ENCODE measurements at places on chromosomes 3 and 15. TPM values are rescaled to one million over a fixed set of nuclear protein-coding genes. Genes with fewer than 3 reads are reported as not detected.
A peak's percentile ranks its signal among the peaks of the same experiment; 100 is the strongest.

The SLC7A14 gene
- total RNA-seq: not detected

DNA sequence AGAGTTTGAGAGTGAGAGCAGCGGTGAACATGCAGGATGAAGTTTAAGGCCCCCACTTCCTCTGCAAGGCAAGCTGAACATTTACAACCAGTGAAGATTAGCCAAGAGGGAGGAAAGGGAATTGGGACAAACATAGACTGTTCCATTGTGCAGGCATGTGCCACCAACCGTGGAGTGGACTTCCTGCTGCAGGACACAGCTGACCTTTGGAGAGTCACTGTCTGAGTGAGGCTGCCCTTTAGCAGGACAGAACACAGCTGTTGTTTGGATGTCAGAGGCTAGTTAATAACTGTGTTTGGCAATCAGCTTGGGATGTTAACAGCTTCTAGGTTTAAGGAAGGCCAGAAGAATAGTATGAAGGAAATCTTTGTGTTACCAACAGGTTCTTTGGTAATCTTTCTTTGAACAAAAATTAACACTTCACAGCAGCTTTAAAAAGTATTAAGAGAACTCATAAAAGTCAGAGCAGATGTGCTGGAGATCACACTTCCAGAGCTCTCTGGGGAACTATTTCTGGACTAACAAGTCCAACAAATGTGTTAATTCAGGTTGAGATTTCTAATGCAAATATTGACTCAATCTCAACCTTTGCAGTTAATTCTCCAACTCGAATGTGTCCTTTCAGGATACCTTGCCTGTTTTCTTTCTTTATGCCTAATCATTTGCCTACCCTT, 31.4 kb downstream of the CTDSPL start:
- no peaks in the 10 kb centered on the region for H3K36me3 ChIP-seq
- DNase-seq: peak; percentile 58
- no peaks in the 10 kb centered on the region for H3K27me3 ChIP-seq

The SLC22A14 gene
- not detected for total RNA-seq

- peak; percentile 45 for DNase-seq
- peaks cover 10% of the 10 kb centered on the region for H3K27me3 ChIP-seq
- peak overlapping the region; percentile 34 for H3K4me3 ChIP-seq
- no peaks in the 10 kb centered on the region for H3K36me3 ChIP-seq
Measured at GRCh38 chr3:112638327-112639020, 2.5 kb downstream of the CCDC80 start.

DNA sequence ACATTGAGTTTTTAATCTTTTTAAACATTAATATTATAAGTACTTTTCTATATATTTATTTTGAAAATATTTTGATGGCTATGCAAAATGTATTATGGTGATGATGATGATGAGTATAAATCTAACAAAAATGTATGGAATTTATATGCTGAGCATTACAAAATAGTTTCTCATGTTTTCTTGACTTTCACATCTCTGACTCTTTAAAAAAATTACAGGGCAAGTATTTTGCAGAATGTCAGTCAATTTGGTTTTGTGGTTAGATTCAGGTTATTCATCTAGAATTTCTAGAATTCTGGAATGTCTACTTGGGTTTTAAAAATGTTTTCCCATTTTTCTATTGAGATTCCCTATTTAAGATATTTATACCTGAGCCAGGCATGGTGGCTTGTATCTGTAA, 41.7 kb upstream of the ANP32A start:
- H3K36me3 ChIP-seq: no peaks in the 10 kb centered on the region
- H3K27me3 ChIP-seq: no peaks in the 10 kb centered on the region
- no peak overlapping the region for H3K27ac ChIP-seq
- no peaks in the 10 kb centered on the region for H3K4me1 ChIP-seq
- no peak for DNase-seq

The COX17 gene
- 175 TPM for total RNA-seq

The CCDC33 gene
- not detected for total RNA-seq

- peak overlapping the region; percentile 45 for H3K27ac ChIP-seq
- peaks cover 9% of the 10 kb centered on the region for H3K4me1 ChIP-seq
- no peaks in the 10 kb centered on the region for H3K36me3 ChIP-seq
- no peak for DNase-seq
Measured at GRCh38 chr3:195596765-195597171, 13.0 kb upstream of the APOD start.

DNA sequence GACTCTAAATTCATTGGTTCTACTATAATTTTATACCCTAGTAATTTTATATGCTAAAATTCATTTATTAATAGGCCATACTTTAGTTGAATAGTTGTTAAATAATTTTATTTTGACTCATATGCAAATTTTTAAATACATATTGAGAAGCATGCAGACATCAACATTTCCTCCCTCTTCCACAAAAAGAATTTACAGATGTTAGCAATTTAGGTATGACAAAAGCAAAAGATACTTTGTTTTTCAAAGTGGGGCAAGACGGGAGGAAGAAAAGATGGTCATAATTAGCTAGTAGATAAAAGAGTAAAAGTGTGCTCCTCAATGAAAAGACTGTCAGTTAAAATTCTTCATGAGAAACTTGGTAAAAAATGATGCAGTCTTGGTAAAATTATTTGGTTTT, 148.9 kb upstream of the TSPAN3 start:
- no peaks in the 10 kb centered on the region for H3K27me3 ChIP-seq
- H3K27ac ChIP-seq: no peak overlapping the region
- peaks cover 32% of the 10 kb centered on the region for H3K4me1 ChIP-seq
- no peaks in the 10 kb centered on the region for H3K36me3 ChIP-seq
- H3K4me3 ChIP-seq: no peak overlapping the region

- H3K27ac ChIP-seq: no peak overlapping the region
- H3K4me3 ChIP-seq: no peak overlapping the region
- no peaks in the 10 kb centered on the region for H3K36me3 ChIP-seq
- H3K4me1 ChIP-seq: no peaks in the 10 kb centered on the region
- H3K27me3 ChIP-seq: no peaks in the 10 kb centered on the region
- DNase-seq: no peak
Measured at GRCh38 chr3:194150252-194150934, 14.4 kb downstream of the HES1 start.

- no peaks in the 10 kb centered on the region for H3K36me3 ChIP-seq
Measured at GRCh38 chr3:3196148-3196861, 16.8 kb upstream of the CRBN start.

- H3K4me3 ChIP-seq: no peak overlapping the region
- H3K36me3 ChIP-seq: no peaks in the 10 kb centered on the region
- no peaks in the 10 kb centered on the region for H3K27me3 ChIP-seq
- DNase-seq: no peak
- H3K27ac ChIP-seq: peak overlapping the region; percentile 82
- H3K4me1 ChIP-seq: peaks cover 100% of the 10 kb centered on the region
Measured at GRCh38 chr3:50165910-50166538, 10.9 kb downstream of the SEMA3F start.

DNA sequence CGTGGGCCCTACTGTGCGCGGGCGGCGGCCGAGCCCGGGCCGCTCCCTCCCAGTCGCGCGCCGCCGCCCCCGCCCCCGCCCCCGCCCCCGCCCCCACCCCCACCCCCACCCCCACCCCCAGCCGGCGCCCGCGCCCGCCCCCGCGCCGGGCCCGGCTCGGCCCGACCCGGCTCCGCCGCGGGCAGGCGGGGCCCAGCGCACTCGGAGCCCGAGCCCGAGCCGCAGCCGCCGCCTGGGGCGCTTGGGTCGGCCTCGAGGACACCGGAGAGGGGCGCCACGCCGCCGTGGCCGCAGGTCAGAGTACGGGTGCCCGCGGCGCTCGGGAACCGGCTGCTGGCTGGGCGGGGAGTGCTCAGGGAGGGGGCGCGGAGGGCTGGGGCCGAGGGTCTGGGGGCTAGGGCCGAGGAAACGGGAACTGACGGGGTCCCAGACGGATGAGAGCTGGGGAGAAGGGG, 1.1 kb upstream of the PPARG start:
- H3K4me3 ChIP-seq: peak overlapping the region; percentile 95
- DNase-seq: peak; percentile 47
- H3K4me1 ChIP-seq: no peaks in the 10 kb centered on the region
- H3K27me3 ChIP-seq: no peaks in the 10 kb centered on the region
- peak overlapping the region; percentile 86 for H3K27ac ChIP-seq

The PLEKHO2 gene
- total RNA-seq: 8.6 TPM

DNA sequence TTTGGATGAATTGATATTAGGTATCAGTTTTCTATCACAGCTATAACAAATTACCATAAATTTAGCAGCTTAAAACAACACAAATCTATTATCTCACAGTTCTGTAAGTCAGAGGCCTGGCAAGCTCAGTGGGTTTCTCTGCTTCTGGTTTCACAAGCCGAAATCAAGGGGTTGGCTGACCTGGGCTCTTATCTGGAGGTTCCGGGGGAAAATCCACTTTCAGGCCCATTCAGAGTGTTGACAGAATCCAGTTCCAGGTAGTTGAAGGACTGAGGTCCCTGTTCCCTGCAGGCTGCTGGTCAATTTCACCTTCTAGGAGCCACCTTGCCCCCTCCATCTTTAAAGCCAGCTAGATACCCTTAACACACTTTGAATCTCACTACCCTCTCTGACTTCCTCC, 11.1 kb upstream of the HHATL start:
- H3K27me3 ChIP-seq: no peaks in the 10 kb centered on the region
- DNase-seq: no peak
- H3K4me3 ChIP-seq: no peak overlapping the region
- H3K27ac ChIP-seq: no peak overlapping the region
- H3K4me1 ChIP-seq: no peaks in the 10 kb centered on the region

The C3orf85 gene
- total RNA-seq: not detected

The CHRNA7 gene
- total RNA-seq: 1.8 TPM

The TPRG1 gene
- 1.1 TPM for total RNA-seq

- H3K27ac ChIP-seq: no peak overlapping the region
- no peaks in the 10 kb centered on the region for H3K4me1 ChIP-seq
- no peak for DNase-seq
- H3K4me3 ChIP-seq: no peak overlapping the region
- H3K36me3 ChIP-seq: no peaks in the 10 kb centered on the region
Measured at GRCh38 chr3:22606938-22607337, 596.2 kb upstream of the UBE2E2 start.

The IL12A gene
- 1.5 TPM for total RNA-seq

DNA sequence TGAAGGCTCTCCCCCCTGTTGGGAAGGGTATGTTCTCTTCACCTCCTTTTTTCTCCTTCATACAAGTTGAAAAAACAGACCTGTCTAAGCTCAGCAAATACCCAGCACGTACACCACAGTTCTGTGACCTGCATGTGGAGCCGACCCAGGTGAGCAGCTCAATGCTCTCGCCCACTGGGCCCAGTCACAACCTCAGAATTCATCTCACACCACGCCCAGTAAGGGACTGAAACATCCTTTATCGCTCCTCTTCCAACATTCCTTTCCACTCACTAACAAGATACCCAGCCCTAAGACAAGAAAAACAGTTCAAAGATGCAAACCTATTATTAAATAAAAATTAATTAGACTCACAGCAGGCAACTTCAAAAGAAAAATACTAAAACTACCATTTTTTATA, 68.9 kb downstream of the FOXP1 start:
- no peaks in the 10 kb centered on the region for H3K27me3 ChIP-seq
- H3K36me3 ChIP-seq: no peaks in the 10 kb centered on the region
- no peak for DNase-seq
- H3K4me3 ChIP-seq: no peak overlapping the region

- H3K27ac ChIP-seq: no peak overlapping the region
- no peaks in the 10 kb centered on the region for H3K27me3 ChIP-seq
- no peaks in the 10 kb centered on the region for H3K36me3 ChIP-seq
- H3K4me3 ChIP-seq: no peak overlapping the region
Measured at GRCh38 chr15:67603063-67603462, 60.6 kb downstream of the MAP2K5 start.

The NEK10 gene
- total RNA-seq: 11.6 TPM

- H3K27ac ChIP-seq: no peak overlapping the region
- DNase-seq: no peak
- H3K4me1 ChIP-seq: peaks cover 15% of the 10 kb centered on the region
- no peaks in the 10 kb centered on the region for H3K36me3 ChIP-seq
- no peaks in the 10 kb centered on the region for H3K27me3 ChIP-seq
Measured at GRCh38 chr3:71528816-71529215, 54.7 kb downstream of the FOXP1 start.

The ROPN1 gene
- not detected for total RNA-seq

The PEX5L gene
- not detected for total RNA-seq

The GATM gene
- total RNA-seq: 57.2 TPM

- H3K4me1 ChIP-seq: peaks cover 6% of the 10 kb centered on the region
- no peak for DNase-seq
- H3K27me3 ChIP-seq: no peaks in the 10 kb centered on the region
- no peak overlapping the region for H3K27ac ChIP-seq
Measured at GRCh38 chr3:134430950-134431445, 54.8 kb downstream of the ANAPC13 start.

GRCh38 chr15:91186904-91187656, 87.0 kb downstream of the SV2B start:
- H3K36me3 ChIP-seq: no peaks in the 10 kb centered on the region
- no peak overlapping the region for H3K4me3 ChIP-seq
- H3K4me1 ChIP-seq: no peaks in the 10 kb centered on the region

The CACNA2D2 gene
- total RNA-seq: 2.7 TPM

- H3K4me1 ChIP-seq: no peaks in the 10 kb centered on the region
- no peaks in the 10 kb centered on the region for H3K27me3 ChIP-seq
- no peak overlapping the region for H3K4me3 ChIP-seq
- no peaks in the 10 kb centered on the region for H3K36me3 ChIP-seq
- no peak for DNase-seq
- H3K27ac ChIP-seq: no peak overlapping the region
Measured at GRCh38 chr3:30044515-30044914, 561.9 kb upstream of the TGFBR2 start.

DNA sequence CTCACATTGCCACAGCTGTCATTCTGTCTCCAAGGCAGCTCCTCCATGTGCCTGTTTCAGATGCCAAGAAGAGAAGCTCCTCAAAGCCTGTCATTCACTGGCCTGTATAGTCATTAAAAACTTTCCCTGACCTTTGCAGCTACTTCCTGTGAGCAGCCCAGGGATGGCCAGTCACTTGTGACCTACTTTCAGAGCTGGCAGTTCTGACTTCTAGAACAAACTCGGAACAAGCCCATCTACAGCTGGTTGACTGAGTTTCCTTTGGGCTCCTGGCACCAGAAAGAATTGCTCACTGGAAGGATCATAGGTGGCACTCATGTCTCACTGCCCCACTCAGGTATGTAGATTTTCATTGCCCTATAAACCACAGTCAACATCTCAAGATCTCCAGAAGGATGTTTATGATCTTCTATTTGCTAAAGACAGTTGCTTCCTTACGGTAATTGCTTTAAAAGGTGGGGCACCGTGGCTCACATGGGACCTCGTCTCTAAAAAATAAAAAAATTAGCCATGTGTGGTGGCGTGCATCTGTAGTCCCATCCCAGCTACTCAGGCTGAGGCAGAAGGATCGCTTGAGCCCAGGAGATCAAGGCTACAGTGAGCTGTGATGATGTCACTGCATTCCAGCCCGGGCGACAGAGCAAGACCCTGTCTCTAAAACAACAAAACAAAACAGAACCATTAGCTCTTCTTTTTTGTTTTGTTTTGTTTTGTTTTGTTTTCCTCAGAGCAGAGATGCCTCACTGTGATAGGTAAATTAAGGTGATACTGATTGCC, 11.2 kb upstream of the ATP13A3 start:
- peaks cover 50% of the 10 kb centered on the region for H3K4me1 ChIP-seq
- H3K36me3 ChIP-seq: no peaks in the 10 kb centered on the region
- H3K27ac ChIP-seq: no peak overlapping the region
- no peak overlapping the region for H3K4me3 ChIP-seq
- no peak for DNase-seq
